ENCODE measurements at places on chromosomes 13 and 19.
A peak's percentile ranks its signal among the peaks of the same experiment; 100 is the strongest.

DNA sequence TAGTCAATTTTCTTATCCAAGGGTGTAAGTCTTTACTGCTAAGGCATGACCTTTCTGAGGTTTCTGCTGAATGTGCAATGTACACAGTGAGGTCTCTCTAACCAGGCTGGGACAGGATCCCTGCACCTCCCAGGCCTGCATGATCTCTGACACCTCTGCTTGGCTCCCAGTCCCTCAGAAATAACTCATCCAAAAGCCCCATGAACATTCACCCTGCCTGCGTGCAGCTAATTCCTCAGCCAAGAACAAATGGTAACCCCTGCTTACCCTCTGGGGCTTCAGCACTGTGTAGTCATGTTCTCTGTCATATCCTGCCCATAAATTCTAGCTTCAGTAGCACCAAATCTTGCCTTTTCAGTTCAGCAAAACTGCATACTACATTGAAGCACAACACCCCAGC lies 1146.3 kb upstream of the MIR17HG start:
- DNase-seq, result no peak

GRCh38 chr13:112783978-112784371 lies 94.1 kb downstream of the ATP11A start:
- no peak for DNase-seq

DNA sequence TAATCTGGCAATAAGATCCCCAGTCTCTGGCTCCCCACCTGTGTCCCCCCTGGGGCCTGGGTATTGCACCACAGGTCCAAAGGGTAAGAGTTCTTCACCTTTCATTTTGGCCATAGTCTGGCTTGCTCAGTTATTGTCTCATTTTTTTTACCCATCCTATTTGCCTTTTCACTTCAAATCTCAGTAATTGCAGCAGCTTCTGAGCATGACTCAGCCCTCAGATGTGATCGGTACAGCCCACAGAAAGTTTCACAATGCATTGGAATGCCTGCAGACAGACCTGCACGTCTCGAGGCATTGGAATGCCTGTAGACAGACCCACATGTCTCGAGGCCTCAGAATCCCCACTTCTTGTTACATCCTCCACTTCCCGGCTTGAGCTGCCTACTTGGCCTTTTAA lies 173.6 kb downstream of the NUFIP1 start:
- DNase-seq, result no peak

GRCh38 chr13:37886879-37887278 lies 17.3 kb upstream of the TRPC4 start:
- DNase-seq, result no peak

DNA sequence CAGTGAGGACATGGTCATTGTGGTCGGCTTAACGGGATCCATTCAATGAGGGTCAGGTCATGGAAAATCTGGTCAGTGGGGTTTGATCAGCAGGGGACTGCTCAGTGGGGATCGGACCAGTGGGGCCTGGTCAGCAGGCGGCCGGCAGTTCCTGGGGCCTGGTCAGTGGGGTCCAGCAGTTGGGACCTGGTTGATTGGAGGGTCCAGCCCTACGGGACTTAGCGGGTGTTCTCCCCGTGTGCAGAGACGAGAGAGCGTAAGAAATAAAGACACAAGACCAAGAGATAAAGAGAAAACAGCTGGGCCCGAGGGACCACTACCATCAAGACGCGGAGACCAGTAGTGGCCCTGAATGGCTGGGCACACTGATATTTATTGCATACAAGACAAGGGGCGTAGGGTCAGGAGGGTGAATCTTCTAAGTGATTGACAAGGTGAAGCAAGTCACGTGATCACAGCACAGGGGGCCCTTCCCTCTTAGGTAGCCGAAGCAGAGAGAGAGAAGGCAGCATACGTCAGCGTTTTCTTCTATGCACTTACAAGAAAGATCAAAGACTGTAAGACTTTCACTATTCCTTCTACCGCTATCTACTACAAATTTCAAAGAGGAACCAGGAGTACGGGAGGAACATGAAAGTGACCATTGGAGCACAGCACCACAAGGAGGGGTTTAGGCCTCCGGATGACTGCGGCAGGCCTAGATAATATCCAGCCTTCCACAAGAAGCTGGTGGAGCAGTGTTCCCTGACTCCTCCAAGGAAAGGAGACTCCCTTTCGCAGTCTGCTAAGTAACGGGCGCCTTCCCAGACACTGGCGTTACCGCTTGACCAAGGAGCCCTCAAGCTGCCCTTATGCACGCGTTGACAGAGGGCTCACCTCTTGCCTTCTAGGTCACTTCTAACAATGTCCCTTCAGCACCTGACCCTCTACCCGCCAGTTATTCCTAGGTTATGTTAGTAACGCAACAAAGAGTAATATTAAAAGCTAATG lies 62.1 kb upstream of the TPM4 start:
- DNase-seq, result no peak

- DNase-seq, result no peak
Measured at GRCh38 chr13:76556627-76557026, 329.6 kb downstream of the KCTD12 start.

- DNase-seq, result no peak
Measured at GRCh38 chr13:111508902-111509509, 188.6 kb downstream of the TEX29 start.

DNA sequence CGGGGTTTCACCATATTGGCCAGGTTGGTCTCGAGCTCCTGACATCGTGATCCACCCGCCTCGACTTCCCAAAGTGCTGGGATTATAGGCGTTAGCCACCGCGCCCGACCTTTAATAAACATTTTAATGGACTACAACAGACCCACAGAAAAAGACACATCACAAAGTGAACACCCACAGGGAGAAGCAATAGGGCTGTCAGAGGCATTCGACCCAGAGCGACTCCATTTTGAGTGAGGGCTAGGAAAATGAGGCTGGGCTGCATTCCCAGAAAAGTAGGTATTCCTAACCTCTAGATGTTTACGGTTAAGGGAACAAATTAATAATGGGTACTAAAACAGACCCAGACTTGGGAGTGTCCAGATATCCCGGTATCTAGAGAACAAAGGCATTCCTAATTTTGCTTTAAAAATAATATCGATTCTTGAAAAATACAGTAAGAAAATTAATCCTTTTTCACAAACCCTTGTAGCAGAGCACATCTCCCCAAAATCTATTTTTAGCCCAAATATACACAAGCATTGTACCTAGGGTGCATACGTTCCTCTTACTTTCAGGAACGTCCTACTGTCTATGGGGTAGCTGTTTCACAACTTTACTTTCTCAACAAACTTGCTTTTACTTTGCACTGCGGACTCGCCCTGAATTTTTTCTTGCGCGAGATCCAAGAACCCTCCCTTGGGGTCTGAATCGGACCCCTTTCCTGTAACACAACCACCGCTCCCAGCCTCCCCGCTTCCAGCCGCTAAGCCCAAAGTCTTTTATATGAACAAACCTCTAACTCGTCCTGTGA lies 811 bp upstream of the ZNF8 start:
- no peak for DNase-seq

GRCh38 chr13:104318121-104318520 lies 1251.9 kb upstream of the SLC10A2 start:
- DNase-seq, result no peak

- DNase-seq, result no peak
Measured at GRCh38 chr19:40174092-40174491, 17.1 kb upstream of the MAP3K10 start.

GRCh38 chr19:812747-813218 lies 9.0 kb downstream of the PLPPR3 start:
- no peak for DNase-seq

- DNase-seq, result no peak
Measured at GRCh38 chr13:24033527-24034302, 126.8 kb upstream of the SPATA13 start.

- DNase-seq, result no peak
Measured at GRCh38 chr19:46615966-46616365, 8.9 kb downstream of the PTGIR start.

- DNase-seq, result no peak
Measured at GRCh38 chr19:23882493-23882892, 32.2 kb upstream of the ZNF726 start.

GRCh38 chr19:2275588-2276428 lies 6.2 kb downstream of the PEAK3 start:
- DNase-seq, result no peak

DNA sequence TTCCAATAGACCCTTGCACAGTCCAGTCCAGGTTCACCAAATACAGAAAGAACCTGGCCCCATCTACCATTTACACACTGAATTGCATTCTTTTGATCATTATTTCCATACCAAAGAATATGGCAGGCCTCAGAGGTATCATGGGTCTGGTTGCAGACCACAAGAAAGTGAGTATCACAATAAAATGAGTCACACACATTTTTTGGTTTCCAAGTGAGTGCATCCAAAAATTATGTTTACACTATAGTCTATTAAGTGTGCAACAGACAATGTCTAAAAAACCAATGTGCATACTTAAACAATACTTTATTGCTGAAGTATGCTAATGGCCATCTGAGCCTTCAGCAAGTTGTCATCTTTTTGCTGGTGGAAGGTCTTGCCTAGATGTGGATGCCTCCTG lies 105.3 kb downstream of the SPACA7 start:
- DNase-seq, result no peak

GRCh38 chr13:84927442-84928169 lies 871.6 kb downstream of the SLITRK6 start:
- DNase-seq, result no peak

DNA sequence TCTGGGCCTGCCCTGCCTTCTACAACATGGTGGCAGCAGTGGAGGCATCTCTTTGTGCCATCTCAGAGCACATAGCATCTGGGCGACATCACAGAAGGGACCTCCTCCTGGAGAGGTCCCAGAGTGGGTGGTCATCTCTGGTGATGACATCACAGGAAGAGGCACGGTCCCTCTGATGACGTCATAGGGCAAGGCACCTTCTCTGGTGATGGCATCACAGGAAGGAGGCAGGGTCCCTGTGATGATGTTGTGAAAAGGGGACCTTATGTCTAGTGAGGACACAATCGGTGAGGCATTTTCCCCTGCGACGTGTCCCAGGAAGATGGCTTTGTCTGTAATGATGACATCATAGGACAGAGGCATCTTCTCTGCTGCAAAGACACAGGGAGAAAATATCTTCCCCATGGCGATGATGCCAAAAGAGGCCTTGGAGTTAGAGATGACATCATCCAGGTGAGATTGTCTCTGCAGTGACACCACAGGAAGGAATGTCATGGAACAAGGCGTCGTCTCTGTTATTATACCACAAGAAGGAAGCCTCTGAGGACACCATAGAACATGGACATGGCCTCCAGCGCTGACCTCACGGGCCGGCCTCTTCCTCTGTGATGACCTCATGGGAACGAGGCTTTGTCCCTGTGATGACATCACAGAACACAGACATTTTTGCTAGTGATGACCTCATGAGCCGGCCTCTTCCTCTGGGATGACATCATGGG lies 10.7 kb downstream of the SHISA7 start:
- no peak for DNase-seq

- DNase-seq, result no peak
Measured at GRCh38 chr13:99926014-99926731, 45.4 kb downstream of the ZIC5 start.

- DNase-seq, result no peak
Measured at GRCh38 chr19:7994114-7994513, 11.3 kb downstream of the ELAVL1 start.

DNA sequence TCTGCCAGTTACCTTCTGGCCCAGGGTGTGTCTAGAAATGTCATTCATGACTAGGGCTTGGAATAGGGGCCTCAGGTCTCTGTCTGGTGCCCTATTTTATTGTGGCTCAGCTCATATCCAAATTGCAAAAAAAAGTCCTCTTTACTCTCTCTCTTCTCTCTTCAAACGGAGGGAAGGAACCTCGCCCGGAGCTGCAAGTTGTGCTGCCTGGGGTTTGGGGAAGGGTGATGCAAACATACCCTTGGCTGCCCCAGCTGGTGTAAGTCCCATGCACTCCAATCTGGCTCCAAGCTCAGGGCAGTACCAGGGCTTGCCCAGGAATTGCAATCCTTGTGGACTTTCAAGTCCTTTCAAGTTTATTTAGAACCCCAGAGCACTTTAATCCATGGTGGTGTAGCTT lies 549.6 kb downstream of the PCDH17 start:
- no peak for DNase-seq

GRCh38 chr19:38229585-38230073 lies 5.6 kb upstream of the DPF1 start:
- peak; percentile 35 for DNase-seq

GRCh38 chr13:102538938-102539337 lies 57.8 kb upstream of the TPP2 start:
- DNase-seq, result no peak

GRCh38 chr19:1482361-1483130 lies 3.5 kb upstream of the C19orf25 start:
- no peak for DNase-seq

DNA sequence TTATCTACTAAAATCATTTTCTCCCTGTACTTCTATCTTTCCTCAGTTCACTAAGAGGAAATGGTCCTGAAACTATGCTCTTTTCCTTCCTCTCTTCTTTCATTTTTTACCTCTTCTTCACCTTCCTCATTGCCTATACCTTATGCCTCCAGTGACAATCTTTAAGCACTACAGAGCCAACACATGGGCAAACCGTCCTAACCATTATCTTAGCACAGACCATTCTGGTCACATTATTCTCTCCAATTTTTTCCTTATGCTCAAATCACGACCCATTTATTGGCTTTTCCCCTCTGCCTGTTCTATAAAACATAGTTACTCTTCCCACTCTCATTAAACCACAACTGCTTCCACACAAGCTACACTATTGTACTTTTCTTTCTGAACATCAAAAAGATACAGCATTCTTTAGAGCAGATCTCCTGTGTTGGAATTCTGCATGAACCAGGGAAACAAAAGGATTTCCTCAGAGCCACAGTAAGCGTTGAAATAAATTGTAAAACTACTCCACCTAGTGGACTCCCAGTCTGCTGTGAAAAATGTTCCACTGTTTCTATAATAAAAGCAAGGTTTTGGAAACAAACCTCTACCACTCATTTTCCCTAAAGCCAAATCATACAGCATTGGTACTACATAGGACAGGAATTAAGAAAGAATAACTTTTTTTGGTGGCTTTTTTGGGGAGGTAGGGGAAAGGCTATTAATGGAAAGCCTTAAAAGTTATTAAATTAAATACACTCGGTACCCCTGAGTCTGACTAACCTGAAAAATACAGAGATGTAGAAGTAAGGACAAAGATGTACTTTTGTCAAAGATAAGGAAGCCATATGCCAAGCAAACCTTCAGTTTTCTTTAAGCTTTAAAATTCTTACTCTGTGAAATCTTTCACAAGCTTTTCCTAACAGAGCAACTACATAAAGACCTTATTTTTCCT lies 19.5 kb downstream of the NUFIP1 start:
- no peak for DNase-seq

DNA sequence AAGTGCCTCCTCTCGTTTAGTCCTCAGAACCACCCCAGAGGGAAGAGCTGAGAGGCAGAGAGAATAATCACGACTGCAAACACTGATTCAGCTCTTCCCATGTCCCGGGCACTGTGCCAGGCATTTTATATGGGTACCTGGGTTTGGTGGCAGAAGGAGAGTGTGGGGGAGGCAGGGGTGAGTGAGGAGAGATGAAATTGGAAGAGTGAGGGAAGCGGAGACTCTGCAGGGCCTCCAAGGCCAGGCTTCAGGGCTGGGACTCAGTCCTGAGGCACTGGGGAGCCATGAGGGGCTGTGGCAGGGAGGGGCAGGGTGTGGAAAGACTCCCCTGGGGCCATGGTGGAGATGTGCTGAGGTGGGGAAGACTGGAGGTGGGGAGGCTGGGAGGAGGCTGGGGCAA lies 8.7 kb downstream of the SYNGR4 start:
- DNase-seq, result no peak

GRCh38 chr19:4399812-4400134 lies 574 bp downstream of the SH3GL1 start:
- no peak for DNase-seq

- DNase-seq, result no peak
Measured at GRCh38 chr13:113785051-113786010, 26.3 kb downstream of the TMEM255B start.

GRCh38 chr13:108020027-108020426 lies 195.3 kb downstream of the LIG4 start:
- DNase-seq, result no peak
